Bronchial smooth muscle cell (primary cell): ENCODE measurements at places on chromosomes 3 and 15. TPM values are rescaled to one million over a fixed set of nuclear protein-coding genes. Genes with fewer than 3 reads are reported as not detected.

KBTBD8 gene
- 0.77 and 1.4 TPM in 2 replicates for total RNA-seq

MYZAP gene
- under 0.01 and 0.17 TPM in 2 replicates for total RNA-seq

SLC22A14 gene
- total RNA-seq: under 0.01 and 0.17 TPM in 2 replicates

SMAD6 gene
- total RNA-seq: 24.9 and 37.2 TPM in 2 replicates

SCG5 gene
- total RNA-seq: 12.5 and 24.3 TPM in 2 replicates

SPG11 gene
- total RNA-seq: 73.0 and 92.3 TPM in 2 replicates

TNIK gene
- total RNA-seq: 14.7 and 15.1 TPM in 2 replicates
